ENCODE measurements at places on chromosomes 5 and 9.

GRCh38 chr5:168327019-168327421 lies 35.6 kb downstream of the WWC1 start:
- no peak for DNase-seq

GRCh38 chr5:84383296-84383815 lies 1.3 kb downstream of the EDIL3 start:
- no peak for DNase-seq

- no peak for DNase-seq
Measured at GRCh38 chr9:14314424-14314928, 535 bp upstream of the NFIB start.

DNA sequence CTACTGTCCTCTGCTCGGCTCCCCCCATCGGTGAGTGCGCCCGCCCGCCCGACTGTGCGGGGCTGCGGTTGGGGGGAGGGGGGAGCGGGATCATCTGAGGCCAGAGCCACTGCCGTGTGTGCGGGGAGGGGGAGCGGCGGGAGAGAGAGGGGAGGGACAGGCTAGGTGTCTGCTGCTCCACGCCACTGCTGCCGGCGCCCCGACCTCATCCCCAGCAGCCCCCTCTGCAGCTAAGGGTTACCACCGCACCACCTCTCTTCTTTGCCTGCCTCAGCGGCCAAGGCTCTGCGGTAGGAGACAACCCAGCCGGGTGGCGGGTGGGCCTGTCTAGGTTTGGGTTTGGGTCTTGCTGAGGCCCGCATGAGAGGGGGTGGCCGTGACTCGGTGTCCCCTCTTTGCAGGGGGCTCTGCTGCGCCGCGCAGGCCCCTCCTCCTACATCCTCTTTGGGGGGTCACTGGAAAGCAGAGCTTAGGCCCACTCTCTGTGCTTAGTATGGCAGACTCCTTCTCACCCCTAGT lies 670 bp upstream of the PURA start:
- no peak for DNase-seq

GRCh38 chr5:72402381-72402890 lies 82.3 kb downstream of the PTCD2 start:
- no peak for DNase-seq

DNA sequence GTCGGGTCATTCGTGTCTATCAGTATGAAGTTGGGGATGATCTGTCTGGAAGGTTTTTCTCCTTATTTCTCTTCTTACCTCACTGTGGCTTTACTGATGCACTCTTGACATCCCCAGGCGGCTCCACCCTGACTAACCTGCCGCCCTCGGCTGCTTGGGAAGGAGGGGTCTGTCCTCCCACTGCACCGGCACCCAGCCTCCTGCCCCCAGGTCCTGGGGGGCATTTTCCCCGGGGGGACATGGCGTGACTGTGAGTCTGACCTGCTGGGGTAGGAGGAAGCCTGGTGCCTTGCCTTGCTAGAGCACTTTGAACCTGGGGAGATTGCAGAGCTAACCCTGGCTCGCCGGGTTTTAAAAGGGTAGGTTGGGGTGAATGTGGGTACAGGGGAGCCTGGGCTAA lies 27.5 kb downstream of the DYNC2I2 start:
- no peak for DNase-seq

DNA sequence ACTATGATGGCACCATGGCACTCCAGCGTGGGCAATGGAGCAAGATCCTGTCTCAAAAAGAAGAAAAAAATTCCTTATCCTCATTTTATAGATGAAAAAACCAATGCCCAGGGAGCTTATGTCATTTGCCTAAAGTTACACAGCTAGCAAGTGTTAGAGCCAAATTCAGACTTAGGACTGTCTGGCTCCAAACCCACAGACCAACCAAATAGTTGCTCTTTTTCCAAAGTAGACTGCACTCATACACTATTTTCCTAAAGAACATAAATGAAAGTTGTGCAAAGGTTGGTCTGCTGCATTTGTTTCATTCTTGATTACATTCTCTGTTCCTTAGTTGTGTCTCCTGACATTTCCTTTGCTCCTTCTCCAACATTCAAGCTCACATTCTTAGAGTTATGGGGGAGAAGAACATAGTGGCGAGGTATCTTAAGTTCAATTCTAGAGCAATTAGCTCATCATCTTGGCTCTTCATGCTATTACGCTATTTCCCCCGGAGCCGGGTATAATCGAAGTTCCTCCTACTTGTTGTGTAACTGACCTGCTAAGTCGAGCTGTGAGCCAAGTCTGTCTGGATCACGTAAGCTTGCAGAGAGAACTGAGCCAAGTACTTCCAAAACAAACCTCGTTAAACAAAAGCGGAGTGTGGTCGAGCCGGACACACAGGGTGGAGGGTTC lies 138.3 kb downstream of the RFK start:
- no peak for DNase-seq

- no peak for DNase-seq
Measured at GRCh38 chr5:168215646-168216045, 75.8 kb upstream of the WWC1 start.

DNA sequence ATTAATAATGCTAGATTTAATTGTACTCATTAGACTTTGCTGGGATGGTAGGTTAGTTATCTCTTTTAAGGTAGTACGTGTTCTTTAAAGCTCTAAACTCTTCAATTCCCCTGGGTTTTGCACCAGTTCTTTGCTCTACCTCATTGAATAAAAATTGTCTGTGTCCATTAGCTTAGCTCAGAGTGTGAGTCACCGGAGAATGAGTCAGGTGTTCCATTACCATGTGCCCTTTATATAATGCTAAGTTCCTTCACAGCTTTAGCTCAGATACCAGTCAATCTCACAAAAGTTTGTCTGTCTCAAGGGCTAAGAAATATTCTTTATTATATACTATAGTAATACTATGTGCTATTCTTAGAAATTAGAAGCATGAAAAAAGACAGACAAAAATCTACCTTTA lies 339.4 kb downstream of the PRELID2 start:
- no peak for DNase-seq

DNA sequence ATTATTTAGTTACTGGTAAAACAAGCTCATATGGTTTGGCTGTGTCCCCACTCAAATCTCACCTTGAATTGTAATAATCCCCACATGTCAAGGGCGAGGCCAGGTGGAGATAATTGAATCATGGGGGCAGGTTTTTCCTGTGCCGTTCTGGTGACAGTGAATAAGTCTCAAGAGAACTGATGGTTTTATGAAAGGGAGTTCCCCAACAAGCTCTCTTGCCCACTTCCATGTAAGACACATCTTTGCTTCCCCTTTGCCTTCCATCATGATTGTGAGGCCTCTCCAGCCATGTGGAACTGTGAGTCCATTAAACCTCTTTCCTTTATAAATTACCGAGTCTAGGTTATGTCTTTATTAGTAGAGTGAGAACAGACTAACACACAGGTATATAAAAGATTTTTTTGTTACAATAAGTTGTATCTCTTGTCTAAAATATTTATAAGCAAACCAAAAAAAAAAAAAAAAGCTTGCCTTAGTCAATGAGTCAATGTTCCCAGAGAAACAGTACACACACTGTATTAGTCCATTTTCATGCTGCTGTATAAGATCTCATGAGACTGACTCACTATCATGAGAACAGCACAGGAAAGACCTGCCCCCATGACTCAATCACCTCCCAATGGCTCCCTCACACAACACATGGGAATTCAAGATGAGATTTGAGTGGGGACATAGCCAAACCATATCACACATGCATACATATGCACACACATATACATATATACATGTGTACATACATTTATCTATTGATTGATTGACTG lies 138.3 kb downstream of the BASP1 start:
- DNase-seq, result no peak

DNA sequence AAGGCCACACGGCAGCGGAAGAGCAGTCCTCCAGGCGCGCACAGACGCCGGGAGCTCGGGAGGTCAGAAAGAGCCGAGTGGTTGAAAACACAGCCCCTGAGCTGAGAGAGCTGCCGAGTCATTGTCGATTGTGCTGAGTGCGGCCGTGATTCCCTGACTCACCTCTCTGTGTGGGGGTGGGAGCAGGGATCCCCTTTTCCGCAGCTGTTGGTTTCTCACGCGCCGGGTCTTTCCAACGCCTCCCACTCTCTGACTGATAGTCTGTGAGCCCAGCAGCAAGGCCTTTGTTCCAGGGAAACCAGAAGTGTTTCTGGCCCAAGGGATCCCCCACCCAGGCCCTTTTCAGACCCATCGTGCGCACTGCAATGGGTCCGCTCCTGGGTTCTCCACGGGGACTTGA lies 97.3 kb downstream of the MRPL36 start:
- DNase-seq, result no peak

DNA sequence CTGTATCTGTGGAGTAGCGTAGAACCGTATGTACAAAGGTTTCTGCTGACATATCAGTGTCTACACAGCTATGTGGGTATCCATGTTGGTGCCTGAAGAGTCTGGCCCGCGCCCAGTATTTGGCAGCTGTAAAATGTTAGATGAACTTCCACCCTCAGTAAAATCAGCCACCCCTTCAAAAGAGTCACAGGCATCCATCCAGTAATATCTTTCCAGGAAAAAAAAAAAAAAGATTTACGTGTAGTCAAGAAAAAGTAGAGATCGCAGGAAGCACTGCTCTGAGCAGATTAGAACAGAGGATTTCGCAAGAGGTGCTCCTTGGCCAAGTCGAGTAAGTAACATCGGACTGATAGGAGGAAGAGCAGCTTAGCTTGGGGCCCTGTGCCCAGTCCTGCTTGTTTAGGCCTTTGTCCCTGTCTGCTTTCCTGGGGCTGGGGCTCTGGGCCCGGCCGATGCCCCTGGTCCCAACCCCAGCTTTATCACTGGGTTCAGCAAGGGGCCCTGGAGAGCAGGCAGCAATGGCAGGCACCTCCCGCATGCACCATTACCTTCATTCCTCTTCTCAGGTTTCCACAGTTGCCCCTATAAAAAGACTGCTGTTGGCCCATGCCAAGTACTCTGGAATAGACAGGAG lies 21.2 kb downstream of the DAPK1 start:
- DNase-seq, result no peak

DNA sequence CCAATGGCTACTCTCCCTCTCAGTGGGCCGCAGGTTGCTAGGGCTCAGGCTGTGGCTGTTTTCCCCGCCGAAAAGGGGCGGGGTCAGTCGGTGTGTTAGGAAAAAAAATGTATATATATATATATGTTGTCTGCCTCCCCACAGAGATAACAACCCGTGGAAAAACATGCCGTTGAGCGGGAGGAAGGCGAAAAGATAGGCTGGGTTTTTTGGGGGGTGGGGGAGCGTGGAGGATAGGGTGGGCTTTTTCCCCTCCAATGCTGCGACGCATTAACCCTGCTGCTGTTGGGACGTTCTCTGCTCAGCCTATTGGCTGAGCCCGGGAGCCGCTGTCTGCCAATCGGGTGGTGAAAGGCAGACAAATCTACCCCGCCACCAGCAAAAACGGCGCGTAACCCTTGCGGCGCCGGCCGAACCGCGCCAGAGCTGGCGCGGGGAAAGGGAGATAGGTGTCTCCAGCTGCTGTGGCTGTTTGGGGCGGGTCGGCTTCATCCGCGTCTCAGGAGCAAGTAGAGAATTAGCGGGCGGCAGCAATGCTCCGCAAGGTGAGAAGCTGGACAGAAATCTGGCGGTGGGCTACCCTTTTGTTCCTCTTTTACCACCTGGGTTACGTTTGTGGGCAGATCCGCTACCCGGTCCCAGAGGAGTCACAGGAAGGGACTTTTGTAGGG lies at the start of gene PCDHGC4:
Gene PCDHGC4 (plus strand): TSS at position 390 of the 671 bp plus-strand sequence. CDS start 144 bp downstream, at position 534.
- DNase-seq, result no peak

GRCh38 chr5:150428106-150428876 lies 15.6 kb upstream of the CD74 start:
- no peak for DNase-seq

- no peak for DNase-seq
Measured at GRCh38 chr9:107577140-107577776, 87.7 kb upstream of the KLF4 start.

DNA sequence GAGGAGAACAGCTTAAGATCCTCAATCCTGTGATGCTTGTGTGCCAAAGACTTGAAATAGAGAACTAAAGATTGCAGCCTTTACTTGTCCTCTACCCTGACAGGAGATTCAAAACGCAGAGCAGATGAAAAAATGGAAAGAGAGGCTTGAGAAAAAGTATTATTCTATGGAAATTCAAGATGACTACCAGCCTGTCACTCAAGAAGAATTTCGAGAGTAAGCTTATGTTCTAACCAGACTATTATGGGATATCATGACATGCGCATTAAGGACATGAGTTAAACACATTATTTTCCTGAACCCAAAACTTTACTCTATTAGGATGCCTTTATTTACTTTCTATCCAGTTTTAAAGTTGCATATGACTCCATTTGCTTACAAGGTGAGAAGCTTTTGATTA lies 46.4 kb downstream of the PKD2L2 start:
- DNase-seq, result no peak

DNA sequence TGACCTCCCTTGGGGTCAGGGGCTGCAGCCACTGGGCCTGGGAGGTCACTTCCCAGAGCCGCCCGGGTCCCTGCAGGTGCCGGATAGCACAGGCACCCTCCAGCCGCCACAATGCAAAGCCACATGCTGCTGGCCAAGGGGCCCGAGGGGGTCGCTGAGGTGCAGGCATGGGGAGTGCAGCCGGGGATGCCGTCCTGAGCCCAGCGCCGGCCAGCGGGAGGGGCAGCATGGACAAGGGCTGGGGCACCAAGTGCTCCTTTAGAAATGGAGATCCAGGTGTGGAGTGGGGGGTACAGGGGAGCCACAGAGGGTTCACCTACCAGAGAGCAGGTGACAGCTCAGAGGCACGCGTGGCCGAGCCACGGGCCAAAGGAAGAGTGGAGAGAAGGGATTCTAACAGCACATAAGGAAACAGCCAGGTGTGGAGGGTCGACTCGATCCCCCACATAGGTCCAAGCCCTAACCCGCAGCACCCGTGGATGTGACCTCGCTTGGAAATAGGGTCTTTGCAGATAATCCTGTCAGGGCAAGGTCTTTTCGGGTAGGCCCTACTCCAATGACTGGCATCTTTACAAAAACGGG lies 24.7 kb downstream of the ZDHHC11B start:
- DNase-seq, result no peak

GRCh38 chr5:151612689-151613427 lies 21.7 kb upstream of the FAT2 start:
- DNase-seq, result no peak

GRCh38 chr9:27125030-27125429 lies 16.0 kb downstream of the TEK start:
- DNase-seq, result no peak

DNA sequence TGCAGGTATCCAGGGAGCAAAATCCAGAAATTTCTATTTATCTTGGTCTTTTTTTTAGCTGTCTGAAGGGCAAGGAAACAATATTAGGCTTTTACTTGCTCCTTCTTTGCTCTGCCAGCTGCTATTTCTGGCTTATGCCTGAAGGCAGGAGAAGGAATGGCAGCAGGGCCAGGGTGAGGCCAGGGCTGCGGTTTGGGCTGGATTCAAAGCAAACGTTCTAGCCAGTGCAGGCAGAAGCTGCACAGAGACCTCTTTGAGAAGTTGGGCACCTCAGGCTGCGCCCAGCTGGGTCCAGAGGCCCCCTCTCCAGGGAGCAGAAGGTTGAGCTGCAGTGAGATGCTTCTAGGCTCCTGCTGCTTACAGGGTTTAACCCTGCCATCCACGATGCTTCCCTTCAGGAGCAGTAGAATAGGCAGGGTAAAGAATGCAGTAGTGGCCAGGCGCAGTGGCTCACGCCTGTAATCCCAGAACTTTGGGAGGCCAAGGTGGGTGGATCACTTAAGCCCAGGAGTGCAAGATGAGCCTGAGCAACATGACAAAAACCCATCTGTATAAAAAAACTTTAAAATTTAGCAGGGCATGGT lies 201.2 kb downstream of the ADCY2 start:
- no peak for DNase-seq

- no peak for DNase-seq
Measured at GRCh38 chr9:121888438-121888775, 204.7 kb downstream of the TTLL11 start.

GRCh38 chr5:22223079-22223478 lies 630.1 kb downstream of the CDH12 start:
- DNase-seq, result no peak
